ENCODE measurements at places on chromosomes 2 and 18.
A peak's percentile ranks its signal among the peaks of the same experiment; 100 is the strongest.

DNA sequence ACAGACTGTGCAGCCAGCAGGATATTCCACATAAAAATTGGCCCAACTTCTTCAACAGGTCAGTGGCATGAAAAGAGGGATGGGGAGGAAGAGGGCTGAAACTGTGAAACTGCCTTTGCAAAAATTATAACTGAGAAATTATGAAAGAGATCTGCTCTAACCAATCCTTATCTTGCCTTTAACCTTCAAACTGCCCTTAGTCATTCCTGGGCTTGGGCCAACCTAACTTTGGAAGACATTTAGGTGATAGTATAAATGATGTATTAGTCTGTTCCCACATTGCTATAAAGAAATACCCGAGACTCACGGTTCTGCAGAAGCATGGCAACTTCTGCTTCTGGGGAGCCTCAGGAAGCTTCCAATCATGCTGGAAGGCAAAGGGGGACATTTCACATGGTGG is 74.5 kb downstream of the RPL31 start:
- DNase-seq = no peak

GRCh38 chr2:223959688-223960087 is 2.4 kb downstream of the MRPL44 start:
- no peak for DNase-seq

- no peak for DNase-seq
Measured at GRCh38 chr18:75409806-75410205, 17.7 kb downstream of the SMIM21 start.

DNA sequence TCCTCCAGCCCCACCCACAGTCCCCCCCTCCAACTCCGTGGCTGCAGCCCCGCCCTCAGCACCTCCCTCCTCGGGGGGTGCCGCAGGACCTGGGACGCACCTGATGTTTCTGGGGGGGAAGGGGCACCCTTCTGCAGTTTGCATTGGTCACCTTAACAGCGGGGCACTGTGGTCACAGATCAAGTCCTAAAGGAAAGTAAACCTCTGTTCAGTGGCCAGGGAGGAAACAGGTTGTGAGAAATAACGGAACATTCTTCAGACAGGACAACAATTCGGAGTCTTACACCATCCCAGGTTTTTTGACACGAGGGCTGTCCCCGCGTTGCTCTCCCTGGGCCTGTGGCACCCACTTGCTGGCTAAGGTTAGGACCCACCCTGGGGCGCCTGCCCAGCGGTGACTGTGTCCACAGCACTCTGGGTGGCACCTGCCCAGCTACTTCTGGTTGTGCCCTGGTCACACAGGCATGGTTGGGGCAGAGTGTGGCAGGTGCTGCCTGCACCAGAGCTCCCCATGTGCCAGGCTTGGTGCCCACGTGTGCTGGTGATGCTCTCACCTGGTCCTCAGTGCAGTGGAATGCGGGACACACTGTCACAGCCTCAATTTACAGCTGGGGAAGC is 93.5 kb upstream of the OTOS start:
- DNase-seq = peak; percentile 2

DNA sequence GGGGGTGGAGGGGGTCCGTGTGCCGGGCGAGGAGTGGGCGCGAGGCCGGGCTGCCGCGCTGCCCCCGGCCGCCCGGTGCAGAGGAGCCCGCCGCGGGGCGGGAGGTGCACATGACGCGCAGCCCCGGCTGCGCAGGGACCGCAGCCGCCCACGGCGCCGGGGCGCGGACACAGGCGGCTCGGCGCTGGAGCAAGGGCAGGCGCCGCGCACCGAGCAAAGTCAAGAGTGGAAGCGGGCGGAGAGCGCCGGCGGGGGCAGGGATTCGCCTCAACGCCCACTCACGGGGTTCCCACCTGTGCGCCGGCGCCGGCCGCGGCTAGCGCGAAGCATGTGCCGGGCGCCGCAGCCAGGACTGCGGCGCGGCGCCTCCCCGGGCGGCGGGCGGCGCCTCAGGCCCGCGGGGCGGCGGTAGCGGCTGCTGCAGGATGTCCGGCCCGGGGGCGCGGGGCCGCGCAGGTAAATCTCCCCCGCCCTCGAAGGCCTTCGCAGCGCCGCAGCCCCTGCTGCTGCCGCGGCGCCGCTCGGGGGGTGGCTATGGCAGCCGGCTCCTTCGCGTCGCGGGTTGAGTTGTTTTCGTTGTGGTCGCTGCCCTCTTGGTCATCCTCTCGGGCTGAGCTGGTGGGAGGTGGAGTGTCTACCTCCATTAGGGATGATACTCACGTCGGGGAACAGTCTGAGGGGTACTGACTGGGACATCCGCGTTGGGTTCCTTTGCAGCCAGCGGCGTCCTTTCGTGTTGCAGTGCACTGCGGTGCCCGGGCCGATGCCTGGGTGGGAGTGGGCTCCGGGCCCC is 216.3 kb upstream of the DTNA start:
- no peak for DNase-seq

Data from activated naive CD4-positive, alpha-beta T cell treated with Interleukin-2 at 50 U/mL for 16 hours (primary cell).